NCI-H2081 (cell line): ENCODE measurements at places on chromosomes 2 and 18.
A peak's percentile ranks its signal among the peaks of the same experiment; 100 is the strongest.

DNA sequence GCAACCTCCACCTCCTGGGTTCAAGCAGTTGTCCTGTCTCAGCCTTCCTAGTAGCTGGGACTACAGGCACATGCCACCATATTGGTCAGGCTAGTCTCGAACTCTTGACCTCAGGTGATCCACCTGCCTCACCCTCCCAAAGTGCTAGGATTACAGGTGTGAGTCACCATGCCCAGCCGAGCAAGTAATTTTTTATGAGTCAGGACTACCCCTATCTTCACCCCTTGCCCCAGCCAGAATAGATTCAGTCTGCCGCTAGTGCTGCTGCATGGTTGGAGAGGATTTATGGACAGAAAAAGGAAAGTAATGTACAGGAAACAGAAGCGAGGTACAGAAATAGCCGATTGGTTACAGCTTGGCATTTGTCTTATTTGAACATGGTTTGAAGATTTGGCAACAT is 48.9 kb downstream of the BMPR2 start:
- DNase-seq, result no peak

- DNase-seq, result no peak
Observed at GRCh38 chr18:44799907-44800421, 119.3 kb downstream of the SETBP1 start.

- no peak for DNase-seq
Observed at GRCh38 chr2:188931361-188931760, 42.8 kb upstream of the COL3A1 start.

GRCh38 chr18:13653746-13654433 is 72.5 kb downstream of the FAM210A start:
- no peak for DNase-seq

- DNase-seq, result peak; percentile 12
Observed at GRCh38 chr18:48208432-48209140, 200.6 kb downstream of the ZBTB7C start.

DNA sequence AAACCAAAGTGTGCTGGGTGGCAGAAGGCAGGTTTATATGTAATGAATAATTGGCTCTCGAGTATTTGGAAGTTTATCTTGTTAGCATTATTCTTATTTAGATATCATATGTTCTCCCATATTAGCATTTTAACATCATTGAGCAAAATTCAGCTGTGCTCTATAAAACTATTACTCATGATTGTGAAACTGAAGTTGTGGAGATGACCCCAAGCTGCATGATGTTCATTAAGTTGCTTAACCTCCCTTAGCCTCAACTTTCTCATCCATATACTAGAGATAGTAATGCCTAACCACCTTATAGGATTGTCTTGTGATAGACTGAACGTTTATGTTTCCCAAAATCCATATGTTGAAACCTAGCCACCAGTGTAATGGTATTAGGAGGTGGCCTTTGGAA is 346.3 kb downstream of the SATB2 start:
- DNase-seq, result no peak

- no peak for DNase-seq
Observed at GRCh38 chr2:15906778-15907177, 33.6 kb upstream of the MYCN start.

DNA sequence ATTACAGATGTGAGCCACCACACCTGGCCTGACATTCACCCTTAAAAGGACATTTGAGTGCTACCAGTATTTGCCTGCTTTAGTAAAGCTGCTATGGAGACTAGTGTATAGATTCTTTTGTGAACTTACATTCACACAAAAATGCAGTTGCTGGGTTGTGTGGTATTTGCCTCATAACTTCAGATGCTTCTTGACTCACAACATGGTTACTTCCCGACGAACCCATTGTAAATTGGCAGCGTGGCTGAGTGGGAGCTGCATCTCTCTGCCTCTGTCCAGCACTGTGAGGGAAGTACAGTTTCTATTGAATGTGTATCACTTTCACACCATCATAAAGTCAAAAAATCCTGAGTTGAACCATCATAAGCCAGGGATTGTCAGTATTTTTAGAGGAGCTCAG is 56.9 kb downstream of the RRM2 start:
- DNase-seq, result no peak

DNA sequence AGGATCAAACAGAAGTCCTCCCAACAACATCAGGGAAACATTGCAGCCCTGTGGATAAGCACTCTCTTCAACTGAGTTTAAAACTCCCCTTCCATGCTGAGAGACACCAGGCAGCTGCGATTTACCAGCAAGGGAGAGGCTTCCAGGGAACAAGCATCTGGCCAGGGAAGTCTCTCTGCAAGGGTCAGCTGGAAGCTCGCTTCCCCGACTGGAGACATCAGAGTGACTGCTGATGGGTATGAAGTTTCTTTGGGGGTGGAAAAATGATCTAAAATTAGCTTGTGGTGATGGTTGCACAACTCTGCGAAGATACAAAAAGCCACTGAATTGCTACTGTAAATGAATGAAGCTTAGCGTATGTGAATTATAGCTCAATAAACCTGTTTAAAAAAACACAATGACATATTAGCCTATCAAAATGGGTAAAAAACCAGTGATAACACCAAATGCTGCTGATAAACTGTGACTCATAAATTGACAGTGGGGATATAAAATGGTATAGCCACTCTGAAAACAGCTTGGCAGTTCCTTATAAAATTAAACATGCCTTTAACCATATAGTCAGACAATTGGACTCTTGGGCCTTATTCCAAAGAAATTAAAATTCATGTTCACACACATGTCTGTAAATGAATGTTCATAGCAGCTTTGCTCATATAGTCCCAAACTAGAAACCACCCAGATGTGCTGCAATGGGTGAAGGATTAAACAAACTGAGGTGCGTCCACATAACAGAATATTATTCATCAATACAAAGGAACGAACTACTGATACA is 1082.0 kb downstream of the SOCS6 start:
- DNase-seq, result no peak

- DNase-seq, result no peak
Observed at GRCh38 chr2:164747783-164748433, 93.7 kb downstream of the COBLL1 start.

DNA sequence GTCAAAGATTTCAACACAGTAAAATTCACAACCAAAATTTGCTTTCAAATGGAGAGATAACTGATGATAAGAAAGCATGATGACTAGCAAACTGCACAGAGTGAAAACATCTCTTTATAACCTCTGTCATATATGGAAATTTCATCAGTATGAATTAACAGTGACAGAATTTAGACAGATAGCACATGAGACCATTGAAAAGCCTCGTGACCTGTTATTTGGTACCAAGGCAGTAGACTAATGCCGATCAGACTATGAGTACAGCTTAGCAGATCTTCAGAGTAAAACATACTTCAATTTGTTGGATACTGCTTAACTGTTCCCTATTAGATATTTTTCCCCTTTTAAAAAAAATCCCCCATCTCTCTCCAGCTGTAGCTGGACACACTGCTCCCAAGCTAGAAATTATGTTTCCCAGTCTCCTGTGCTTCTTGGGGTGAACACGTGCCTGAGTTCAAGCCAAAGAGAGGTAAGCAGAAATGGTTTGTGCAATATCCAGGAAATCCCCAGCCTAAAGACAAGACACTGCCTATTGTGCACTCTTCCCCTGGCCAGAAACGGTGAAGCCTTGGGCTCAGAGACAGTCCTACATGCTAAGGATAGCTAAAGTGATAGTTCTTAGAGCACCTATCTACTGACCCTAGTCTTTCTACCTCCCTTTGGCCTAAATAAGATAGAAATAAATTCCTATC is 256.1 kb downstream of the NCKAP5 start:
- no peak for DNase-seq

- no peak for DNase-seq
Observed at GRCh38 chr2:109726379-109727270, 67.5 kb upstream of the RGPD5 start.
